ENCODE measurements at places on chromosomes 16 and 17.

DNA sequence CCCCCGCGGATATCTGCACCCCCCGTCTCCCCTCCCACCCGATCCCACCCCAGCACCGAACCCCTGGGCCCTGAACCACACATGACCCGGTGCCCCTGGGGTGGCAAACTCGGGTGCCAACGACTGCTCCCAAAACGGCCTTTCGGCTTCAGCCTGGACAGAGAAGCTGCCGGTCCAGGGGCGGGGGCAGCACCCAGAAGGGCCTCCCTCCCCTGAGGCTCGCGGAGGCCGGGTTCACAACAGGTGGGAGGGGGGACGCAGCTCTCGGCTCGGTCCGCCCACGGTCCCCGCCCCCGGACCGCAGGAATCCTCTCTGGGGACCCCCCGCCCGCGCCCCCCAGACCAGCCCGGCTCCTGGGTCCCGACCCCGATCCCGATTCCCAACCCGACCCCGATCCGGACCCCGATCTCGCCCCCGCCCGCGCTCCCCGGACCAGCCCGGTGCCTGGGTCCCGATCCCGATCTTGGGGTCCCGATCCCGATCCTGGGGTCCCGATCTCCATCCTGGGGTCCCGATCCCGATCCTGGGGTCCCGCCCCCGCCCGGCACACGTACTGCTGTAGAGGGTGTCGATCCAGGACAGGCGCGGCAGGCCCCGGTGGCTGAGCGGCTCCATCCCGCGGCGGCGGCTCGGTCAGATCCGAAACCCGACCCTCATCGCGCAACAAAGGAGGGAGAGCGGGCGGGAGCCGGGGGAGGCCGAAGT is 516 bp downstream of the ABR start:
- DNase-seq: peak; percentile 71

- peak; percentile 85 for DNase-seq
Measured at GRCh38 chr17:66965801-66966262, 1.3 kb downstream of the CACNG4 start.

DNA sequence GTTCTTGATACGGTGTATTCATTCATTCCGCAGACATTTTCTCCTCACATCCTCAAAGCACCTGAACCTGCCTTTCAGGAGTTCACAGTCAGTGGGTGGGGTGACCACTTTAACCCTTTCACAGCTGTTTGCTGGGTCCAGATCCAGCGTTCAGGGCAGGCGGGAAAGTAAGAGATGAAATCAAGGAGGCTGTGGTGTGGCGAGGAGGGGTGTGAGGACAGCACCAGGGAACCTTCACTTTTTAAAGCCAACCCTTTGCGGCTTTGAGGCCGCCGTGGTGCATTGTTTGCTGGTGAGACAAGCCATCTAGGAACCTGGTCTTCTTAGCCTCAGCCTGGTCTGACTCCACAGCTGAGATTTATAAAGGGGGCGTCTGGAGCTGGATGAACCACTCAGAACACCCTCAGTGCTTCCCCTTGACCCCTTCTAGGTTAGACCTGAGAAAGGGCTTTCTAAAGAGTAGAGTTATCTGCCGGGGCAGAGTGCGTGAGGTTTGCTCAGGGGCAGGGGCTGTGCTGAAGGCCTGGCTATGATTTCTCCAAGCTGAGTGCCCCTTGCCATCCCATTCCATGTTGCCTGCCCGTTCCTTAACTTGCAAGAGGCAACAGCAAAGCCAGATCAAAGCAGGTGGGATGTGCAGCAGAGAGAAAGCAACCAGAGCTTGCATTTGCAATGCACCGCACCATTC is 933 bp downstream of the CCR7 start:
- peak; percentile 51 for DNase-seq

DNA sequence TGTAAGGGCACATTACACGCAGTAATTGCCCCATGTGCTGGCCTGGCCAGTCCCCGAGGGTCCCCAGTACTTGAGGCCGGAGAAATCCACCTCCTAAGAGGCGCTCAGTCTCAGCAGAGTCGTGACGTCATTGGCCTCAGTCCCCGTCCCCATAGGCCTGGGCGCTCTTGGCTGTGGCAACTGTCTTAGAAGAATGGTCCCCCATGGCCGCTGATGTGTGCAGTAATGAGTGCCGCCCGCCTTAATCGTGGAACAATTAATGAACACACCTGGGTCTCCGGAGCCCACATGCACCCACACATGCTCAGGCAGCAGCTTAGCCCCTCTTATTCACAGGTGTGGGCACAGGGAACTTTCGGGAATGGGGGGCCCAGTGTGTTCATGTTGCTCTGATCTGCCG is 86.5 kb upstream of the PLCG2 start:
- DNase-seq: no peak

GRCh38 chr16:1385232-1385631 is 29.3 kb downstream of the UNKL start:
- no peak for DNase-seq

DNA sequence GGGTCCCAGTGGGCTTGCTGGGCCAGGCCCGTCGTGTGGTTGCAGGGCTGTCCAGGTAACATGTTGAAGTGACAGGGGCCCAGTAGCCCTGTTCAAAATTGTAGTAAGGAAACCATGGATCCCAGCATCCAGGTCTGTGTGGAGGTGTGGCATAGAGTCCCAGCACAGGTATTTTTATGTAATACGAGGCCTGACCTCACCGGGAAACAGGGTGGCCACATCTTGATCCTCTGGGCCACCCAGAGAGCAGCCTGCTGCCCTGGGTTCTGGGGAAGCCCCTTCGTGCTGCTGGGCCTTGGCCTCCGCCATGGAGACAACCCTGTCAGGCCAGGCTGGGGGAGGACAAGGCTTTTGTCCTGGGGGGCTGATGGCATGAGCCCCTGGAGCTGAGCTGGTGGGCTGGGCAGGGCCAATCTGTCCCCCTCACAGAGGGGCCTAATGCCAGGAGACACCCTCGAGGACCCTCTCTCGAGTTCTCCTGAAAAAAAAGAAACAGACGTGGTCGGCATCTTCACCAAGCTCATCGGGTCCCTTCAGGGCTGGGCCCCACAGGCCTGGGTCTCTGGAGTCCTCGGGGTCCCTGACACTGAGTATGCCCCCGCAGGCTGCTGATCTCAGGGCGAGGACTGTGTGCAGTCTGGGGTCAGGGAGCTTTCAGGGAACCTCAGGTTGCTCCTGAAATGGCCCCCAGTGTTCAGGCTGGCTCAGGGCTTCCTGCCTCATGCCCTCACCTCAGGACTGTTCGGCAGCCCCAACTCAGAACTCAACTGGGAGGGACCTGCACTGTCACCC is 47.8 kb downstream of the TNFRSF13B start:
- DNase-seq: peak; percentile 45

GRCh38 chr16:2371421-2371820 is 30.9 kb upstream of the ABCA3 start:
- no peak for DNase-seq

- no peak for DNase-seq
Measured at GRCh38 chr16:86462334-86463084, 47.8 kb upstream of the FOXF1 start.

DNA sequence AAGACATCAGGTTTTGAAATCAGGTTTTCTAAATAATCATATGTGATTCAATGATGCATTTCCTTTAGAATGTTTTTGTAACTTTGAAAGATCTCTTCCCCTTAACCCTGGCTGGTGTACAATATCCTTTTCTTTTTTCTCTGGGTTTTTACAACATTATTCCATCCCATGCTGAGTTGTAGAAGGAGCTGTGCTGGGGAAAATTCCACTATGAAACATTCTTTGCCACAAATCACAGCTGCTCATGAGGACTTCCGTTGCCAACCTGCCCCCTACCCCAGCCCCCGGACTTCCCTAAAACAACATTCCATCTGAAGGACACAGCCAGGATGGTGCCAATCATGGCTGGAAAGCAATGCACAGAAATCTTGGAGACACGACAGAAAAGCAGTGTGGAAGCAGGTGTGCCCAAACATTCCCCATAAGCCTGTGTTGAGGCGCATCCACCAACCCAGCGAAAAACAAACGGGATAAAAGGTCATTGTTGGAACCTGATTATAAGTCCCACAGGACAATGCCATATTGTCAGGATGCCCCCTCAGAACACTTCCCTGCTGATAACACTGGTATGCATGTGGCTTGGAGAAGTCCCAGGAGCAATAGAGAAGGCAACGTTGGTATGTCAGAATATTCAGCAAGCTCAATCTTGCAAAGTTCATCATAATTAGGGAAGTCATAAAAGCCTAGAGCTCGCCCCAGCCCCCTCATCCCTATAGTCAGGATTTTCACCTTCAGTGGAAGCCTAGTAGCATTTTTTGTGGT is 475.0 kb downstream of the HS3ST3B1 start:
- no peak for DNase-seq

GRCh38 chr17:43014649-43015542 is 7.3 kb downstream of the VAT1 start:
- peak; percentile 43 for DNase-seq

- no peak for DNase-seq
Measured at GRCh38 chr16:65688301-65688700, 566.4 kb upstream of the CDH11 start.
